ENCODE measurements at places on chromosomes 16 and 17. TPM values are rescaled to one million over a fixed set of nuclear protein-coding genes. Genes with fewer than 3 reads are reported as not detected.

Gene VAT1L
- 0.15 TPM for total RNA-seq

Gene CD7
- total RNA-seq, result under 0.01 TPM

Gene HLF
- total RNA-seq, result 0.34 TPM

Gene CA10
- total RNA-seq, result not detected

Gene ATP6V0A1
- total RNA-seq, result 158 TPM

Gene ITGAD
- not detected for total RNA-seq

Gene WDR45B
- total RNA-seq, result 64.0 TPM

Gene SSTR5
- not detected for total RNA-seq

Gene ZPBP2
- not detected for total RNA-seq

Gene SLC16A5
- total RNA-seq, result 15.7 TPM

Gene TMIGD1
- total RNA-seq, result not detected

Gene CALCOCO2
- total RNA-seq, result 32.7 TPM

Gene EXOC7
- total RNA-seq, result 93.9 TPM

Gene C17orf50
- total RNA-seq, result not detected

Gene TELO2
- 28.6 TPM for total RNA-seq

Gene HOXB9
- total RNA-seq, result not detected

Gene CCL8
- total RNA-seq, result 0.67 TPM

Gene ABAT
- total RNA-seq, result 6.5 TPM

Gene SGF29
- 9.6 TPM for total RNA-seq

Gene C16orf87
- total RNA-seq, result 6.5 TPM

Gene PRSS22
- total RNA-seq, result not detected

Gene NACA2
- total RNA-seq, result not detected

Gene EFNB3
- 4.4 TPM for total RNA-seq

Gene TANC2
- 16.5 TPM for total RNA-seq

Gene CCL4
- total RNA-seq, result not detected

Gene CSH2
- total RNA-seq, result not detected

Gene TEDC2
- 17.6 TPM for total RNA-seq

Gene SLC12A3
- not detected for total RNA-seq

Gene TAT
- not detected for total RNA-seq

Gene RBFOX1
- not detected for total RNA-seq

Gene HSD17B1
- total RNA-seq, result 3.4 TPM

Gene MYH1
- not detected for total RNA-seq

Gene OR1F1
- total RNA-seq, result not detected

Gene PIGQ
- 39.6 TPM for total RNA-seq

Data from melanocyte of skin (primary cell).